CD4-positive, alpha-beta T cell treated with Interleukin-15 for 1 hour (primary cell): ENCODE measurements at places on chromosomes 7 and 10.

DNA sequence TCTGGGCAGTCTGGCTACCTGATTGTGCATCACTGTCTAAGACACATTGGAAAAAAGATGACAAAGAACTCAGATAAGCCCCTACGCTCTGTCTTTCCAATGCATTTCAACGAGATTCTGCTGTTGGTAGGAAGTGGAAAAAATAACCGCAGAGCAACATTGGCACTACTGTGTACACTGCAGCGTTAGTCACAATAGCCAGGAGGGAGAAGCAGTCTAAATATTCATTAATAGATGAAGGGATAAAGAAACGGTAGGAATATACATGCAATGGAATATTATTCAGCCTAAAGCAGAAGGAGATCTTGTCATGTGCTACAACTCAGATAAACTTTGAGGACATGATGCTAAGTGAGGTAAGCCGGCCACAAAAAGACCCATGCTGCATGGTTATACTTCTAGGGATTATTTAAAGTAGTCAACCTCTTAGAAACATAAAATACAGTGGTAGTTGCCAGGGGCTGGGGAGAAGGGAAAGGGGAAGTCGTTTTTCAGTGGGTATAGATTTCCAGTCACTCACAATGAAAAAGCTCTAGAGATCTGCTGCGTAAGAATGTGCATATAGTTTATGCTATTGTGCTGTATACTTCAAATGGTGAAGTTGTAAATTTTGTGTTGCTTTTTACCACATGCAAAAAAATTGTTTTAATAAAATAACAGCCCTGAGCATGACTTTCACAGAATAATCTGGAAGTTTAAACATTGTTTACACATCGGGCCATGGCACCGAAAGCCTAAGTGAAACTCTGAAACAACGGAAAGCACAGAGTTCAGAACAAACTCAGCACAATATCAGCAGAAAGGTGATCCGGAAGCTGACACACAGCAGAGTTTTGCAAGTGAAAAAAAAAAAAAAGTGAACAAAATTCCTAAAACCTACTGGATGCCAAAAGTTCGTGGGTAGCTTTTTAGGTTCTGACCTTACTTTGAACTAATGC, 40.1 kb downstream of the ELMO1 start:
- no peak for DNase-seq

- DNase-seq = no peak
These were observed 69.3 kb upstream of the EEPD1 start for GRCh38 chr7:36083626-36084380.

DNA sequence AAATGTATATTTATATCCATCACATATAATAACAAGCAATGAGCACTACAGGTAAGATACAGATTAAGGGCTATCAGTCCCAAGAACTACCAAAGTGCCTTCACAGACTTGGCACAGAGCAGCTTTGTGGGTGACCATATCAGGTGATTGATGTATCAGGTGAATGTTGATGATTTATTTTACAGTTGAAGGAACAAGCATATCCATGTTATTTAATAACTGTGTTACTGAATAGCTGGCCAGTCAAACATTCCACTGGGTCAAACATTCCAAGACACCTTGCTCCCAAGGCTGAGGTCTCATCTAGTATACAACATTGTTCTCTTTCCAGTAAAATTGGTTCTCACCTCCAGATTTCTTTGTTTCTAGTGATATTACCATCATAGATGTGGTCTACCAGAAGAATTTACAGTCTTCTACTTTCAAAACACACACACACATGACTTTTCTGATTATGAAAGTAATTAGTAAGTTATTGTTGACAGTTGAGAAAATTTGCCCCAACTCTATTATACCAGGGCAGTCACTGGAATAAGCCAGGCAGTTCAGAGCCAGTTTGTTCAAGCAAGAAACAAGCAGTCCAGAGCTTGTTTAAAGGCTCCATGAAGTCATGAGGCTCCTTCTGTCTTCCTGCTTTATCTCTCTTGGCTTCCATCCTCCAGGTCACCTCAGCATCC, 68.2 kb downstream of the ELAPOR2 start:
- no peak for DNase-seq

DNA sequence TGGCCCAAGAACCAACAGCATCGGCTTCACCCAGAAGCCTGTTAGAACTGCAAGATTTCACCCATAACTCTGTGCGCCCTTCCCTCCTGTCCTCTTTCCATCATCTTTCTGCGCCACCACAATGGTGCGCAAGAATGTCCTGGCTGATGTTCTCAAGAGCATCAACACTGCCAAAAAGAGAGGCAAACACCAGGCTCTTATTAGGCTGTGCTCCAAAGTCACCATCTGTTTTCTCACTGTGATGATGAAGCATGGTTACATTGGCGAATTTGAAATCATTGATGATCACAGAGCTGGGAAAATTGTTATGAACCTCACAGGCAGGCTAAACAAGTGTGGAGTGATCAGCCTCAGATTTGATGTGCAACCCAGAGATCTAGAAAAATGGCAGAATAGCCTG, 115.2 kb upstream of the FGFR2 start:
- DNase-seq = no peak

- no peak for DNase-seq
These were observed 86.4 kb downstream of the CDK6 start for GRCh38 chr7:92749832-92750446.

GRCh38 chr7:20327055-20327454, 3.6 kb upstream of the ITGB8 start:
- no peak for DNase-seq

GRCh38 chr10:60892571-60892970, 51.4 kb downstream of the RHOBTB1 start:
- DNase-seq = no peak
